ENCODE measurements at places on chromosomes 6 and 20.
A peak's percentile ranks its signal among the peaks of the same experiment; 100 is the strongest.

GRCh38 chr6:153092082-153093013 is 38.7 kb downstream of the RGS17 start:
- no peak for DNase-seq

DNA sequence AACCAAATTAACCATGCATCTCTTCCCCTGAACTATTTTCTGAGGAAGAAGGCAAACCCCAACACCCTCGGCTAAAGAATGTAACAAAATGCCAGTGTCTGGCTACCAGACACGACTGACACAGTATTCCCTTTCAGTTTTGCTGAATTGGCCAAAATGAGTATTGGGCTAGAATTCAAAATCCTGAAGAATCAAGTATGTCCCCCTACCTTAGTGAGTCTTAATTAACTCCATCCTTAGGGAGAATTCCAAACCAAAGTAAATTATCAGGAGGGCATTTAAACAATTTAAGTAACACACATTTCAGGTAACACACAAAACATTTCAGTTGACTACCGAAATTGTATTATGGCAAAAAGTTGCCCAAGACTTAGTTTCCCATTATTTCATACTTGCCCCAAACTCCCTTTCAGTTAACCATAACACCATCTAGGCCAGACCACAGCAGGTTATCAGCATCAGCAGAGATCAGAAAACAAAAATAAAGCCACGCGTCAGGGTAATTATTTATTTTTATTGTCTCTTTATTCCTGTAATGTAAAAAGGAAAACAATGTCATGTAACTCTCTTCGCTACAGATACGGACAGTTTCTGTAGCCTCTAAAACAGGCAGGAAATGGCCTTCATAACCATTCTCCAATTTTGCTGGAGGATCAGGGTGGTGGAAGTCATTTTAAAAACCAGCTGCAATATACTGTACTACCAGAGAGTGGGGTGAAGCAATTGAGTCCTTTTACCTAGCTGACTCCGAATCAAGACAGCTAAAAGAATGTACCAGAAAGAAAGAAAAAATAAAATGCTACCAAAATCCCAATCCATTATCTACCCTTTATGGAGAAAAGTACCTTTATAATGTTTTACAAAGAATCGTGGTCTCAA is 1.9 kb downstream of the SNX5 start:
- no peak for DNase-seq

GRCh38 chr6:4336778-4337442 is 201.5 kb upstream of the ECI2 start:
- no peak for DNase-seq

DNA sequence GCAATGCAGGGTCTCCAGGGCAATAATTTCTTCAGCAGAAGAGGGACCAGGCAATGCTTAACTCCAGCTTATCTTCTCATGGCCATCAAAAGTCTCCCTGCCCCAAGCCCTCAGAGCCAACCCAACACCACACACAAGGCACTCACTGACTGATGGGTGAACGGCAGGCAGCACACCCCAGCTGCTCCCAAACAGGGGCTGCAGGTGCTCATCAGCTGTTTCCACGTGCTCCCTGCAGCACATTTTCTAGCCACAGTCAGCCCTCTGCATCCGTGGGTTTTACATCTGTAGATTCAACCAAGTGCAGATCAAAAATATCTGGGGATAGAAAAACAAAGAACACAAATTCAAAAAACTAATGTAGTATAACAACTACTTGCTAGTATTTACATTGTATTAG is 4.0 kb upstream of the GABRR1 start:
- no peak for DNase-seq

DNA sequence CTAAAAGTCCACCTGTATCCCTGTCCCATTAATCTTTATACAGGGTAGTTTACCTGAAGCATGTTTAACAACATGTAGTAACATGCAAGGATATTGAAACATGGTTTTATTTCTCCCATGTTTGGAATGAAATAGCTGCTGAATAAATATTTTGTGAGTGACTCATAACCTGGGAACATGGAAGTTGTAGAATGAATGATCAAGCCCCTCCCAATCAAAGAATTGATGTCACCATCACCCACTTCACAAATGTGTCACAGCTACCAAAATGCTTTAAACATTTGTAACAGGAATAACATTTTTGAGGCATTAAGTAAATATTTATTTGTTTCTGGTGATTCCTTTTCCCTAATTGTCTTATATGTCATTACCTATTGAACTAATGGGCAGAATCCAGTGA is 58.9 kb upstream of the TNFAIP3 start:
- no peak for DNase-seq

GRCh38 chr6:147566244-147566898 is 57.9 kb downstream of the SAMD5 start:
- DNase-seq = no peak

GRCh38 chr6:132068766-132069165 is 117.6 kb upstream of the CCN2 start:
- DNase-seq = no peak

GRCh38 chr6:166636191-166636933 is 9.3 kb upstream of the RPS6KA2 start:
- DNase-seq = no peak

GRCh38 chr6:66336176-66336575 is 629.1 kb upstream of the EYS start:
- DNase-seq = no peak

- no peak for DNase-seq
These were observed 3.2 kb upstream of the RWDD1 start for GRCh38 chr6:116568111-116568510.

GRCh38 chr6:33727932-33728331 is 16.4 kb upstream of the UQCC2 start:
- DNase-seq = no peak

DNA sequence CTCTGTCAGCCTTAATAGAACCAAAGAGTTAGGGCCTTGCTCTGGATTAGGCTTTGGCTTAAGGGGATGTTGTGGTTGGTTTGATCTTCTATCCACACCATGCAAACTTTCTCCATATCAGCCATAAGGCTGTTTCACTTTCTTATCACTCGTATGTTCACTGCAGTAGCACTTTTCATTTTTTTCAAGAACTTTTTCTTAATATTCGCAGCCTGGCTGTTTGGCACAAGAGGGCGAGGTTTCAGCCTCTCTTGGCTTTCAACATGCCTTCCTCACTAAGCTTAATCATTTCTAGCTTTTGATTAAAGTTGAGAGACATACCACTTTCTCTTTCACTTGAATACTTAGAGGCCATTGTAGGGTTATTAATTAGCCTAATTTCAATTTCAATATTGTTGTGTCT is 193.1 kb downstream of the NRN1 start:
- no peak for DNase-seq

GRCh38 chr20:23215344-23215995 is 129.3 kb upstream of the CD93 start:
- DNase-seq = no peak

- DNase-seq = peak; percentile 26
These were observed 537 bp downstream of the TCP1 start for GRCh38 chr6:159788753-159789376.

- DNase-seq = no peak
These were observed 42.6 kb downstream of the DSTN start for GRCh38 chr20:17612287-17612991.

DNA sequence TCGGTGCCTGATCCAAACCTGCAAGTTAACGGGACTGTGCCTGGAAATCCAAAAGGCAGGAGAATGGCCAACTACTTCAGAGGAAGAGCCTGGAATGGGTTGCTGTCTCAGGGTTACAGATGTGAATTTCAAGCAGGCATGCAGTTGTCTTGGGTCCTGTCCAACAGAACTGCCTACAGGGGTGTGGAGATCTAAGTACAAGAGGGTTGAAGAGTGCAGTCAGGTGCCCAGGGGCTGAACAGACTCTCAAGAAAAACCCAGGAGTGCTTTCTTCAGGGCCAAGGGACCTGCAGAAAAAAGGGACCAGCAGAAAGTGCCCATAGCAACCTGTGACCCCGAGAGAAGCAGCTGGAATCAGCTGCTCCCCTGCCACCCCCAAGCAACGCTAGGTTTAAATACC is 71.0 kb downstream of the PREP start:
- DNase-seq = no peak

DNA sequence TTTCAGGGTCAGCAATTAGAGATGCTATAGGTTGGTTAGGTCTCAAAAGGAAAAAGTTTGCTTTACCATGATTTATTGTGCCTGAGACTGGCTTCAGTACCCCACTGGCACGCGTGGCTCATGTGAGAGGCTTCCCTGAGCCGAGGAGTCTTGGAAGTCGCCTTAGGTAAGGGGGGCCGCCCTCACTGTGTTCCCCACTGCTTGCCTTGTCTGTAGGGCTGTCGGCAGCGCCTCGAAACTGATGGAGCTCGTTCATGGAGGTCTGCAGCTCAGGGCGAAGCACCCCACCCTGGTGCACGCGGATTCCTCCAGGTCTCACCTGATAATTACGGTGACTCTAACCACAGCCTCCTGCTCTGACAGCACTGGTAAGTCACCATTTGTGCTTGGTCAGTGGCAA is 39.2 kb downstream of the FRMD1 start:
- no peak for DNase-seq

DNA sequence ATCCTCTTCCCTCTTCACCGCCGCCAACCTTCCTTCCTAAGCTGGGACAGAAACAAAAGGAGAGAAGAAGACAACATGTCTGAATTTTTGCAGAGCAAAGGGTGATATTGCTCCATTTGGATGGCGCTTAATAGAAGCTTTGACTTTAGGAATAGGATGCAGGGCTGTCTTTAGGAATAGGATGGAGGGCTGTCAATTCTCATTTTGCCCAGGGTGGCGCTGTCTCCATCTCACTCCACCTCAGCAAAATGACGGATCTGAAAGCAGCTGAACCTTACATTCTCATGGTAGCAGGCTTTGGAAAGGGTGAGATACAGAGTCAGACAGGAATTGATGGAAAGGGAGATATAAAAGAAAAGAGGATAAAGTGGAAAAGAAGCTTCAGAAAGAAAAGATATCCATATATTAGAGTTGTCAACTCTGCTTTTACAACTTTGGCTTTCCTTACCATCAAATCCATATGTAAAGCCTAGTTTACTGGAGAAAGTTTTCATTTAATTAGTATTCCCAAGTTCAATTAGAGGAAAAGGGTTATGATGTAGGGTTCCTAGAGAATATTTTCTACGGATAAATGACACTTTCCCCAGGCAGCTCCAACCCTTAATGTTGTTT is 2.4 kb downstream of the MTCL3 start:
- DNase-seq = peak; percentile 39

DNA sequence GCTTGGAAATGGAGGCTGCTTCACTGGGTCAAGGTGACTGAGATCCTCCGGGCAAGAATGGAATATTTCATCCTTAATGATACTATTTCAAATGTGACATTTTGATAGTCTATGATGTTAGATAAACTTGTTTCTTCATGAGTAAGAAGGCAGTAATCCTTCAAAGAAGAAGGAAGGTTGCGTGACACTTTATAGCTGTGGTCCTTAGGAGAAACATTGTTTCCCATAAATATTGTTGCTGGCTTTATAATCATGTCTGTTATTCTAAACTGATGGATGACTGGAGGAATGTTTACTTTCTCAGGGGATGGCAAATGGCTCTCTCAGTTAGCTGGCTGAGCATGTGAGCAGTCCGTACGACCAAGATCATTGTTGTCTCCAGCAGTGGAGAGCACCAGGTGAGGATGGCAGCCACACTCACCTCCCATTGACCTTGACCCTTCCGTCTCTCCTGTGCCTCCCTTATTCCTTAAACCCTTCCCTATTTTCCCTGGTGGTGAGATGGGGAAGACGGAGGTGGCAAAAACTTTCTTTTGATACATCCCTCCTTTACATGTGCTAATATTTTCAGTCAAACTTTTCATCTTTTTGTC is 171.2 kb upstream of the OLIG3 start:
- no peak for DNase-seq

GRCh38 chr6:91387290-91388059 is 800.6 kb upstream of the MAP3K7 start:
- no peak for DNase-seq

DNA sequence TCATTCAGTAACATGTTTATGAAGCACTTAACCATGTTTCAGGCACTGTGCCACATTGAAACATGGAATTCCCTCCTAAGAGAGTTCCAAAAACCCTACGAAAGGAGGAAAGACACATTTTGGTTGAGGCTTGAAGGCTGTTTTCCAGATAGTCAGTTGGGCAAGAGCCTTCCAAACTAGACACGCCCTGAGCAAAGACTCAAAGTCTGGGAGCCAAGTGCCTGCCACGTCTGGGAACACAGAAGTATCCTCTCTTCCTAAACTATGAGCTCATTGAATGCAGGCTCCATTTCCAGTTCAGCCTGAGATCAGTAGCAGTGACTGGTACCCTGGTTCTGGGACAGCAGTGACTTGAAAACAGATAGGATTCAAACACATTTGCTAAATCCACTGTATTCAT is 74.5 kb upstream of the FAM8A1 start:
- DNase-seq = no peak

DNA sequence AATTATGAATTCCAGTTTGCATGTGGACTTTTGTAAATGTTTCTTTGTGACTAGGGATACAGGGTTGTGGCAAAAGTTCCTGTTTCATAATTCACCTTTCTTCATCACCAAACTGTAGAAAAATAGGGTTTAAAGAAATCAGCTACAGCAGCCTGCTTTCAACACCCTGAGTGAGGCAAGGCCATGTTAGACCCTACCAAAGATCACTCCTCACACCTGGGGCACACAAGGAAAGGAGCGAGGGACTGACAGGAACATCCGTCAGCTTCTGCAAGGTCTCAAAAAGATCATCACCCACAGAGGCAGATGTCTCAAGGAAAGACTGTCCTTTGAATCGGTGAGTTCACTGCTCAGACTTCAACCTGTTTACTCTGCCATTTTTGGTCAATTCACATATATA is 10.5 kb upstream of the STX11 start:
- no peak for DNase-seq

- no peak for DNase-seq
These were observed 58.7 kb downstream of the EDN1 start for GRCh38 chr6:12348530-12349511.

- DNase-seq = no peak
These were observed 219.0 kb downstream of the NKAIN2 start for GRCh38 chr6:124022641-124023040.

GRCh38 chr6:32442977-32443552 is 3.4 kb downstream of the HLA-DRA start:
- no peak for DNase-seq

DNA sequence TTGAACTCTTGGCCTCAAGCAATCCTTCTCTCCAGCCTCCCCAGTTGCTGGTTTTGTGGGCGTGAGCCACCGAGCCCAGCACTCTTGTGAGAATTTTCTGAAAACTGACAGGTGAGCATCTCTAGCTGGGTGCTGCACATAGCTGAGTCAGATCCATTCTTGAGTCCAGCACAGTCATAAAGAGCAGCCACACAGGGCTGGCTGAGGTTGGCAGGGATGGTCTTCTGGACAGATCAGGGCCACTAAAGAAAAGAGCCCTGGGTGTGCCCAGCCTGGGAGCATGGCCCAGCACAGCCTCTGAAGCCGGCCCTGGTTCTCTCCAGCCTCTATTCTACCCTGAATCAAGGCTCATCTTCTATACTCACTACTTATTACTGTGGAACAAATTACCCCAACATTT is 11.5 kb downstream of the DLGAP4 start:
- no peak for DNase-seq

- no peak for DNase-seq
These were observed 5.5 kb upstream of the TAAR1 start for GRCh38 chr6:132664309-132665034.

Measured in stimulated activated CD4-positive, alpha-beta T cell treated with anti-CD3 and anti-CD28 coated beads, Interleukin-4, amount 100 ng/mL, for 1 hour (primary cell).